ENCODE measurements at places on chromosomes 4 and X. TPM values are rescaled to one million over a fixed set of nuclear protein-coding genes. Genes with fewer than 3 reads are reported as not detected.

DNA sequence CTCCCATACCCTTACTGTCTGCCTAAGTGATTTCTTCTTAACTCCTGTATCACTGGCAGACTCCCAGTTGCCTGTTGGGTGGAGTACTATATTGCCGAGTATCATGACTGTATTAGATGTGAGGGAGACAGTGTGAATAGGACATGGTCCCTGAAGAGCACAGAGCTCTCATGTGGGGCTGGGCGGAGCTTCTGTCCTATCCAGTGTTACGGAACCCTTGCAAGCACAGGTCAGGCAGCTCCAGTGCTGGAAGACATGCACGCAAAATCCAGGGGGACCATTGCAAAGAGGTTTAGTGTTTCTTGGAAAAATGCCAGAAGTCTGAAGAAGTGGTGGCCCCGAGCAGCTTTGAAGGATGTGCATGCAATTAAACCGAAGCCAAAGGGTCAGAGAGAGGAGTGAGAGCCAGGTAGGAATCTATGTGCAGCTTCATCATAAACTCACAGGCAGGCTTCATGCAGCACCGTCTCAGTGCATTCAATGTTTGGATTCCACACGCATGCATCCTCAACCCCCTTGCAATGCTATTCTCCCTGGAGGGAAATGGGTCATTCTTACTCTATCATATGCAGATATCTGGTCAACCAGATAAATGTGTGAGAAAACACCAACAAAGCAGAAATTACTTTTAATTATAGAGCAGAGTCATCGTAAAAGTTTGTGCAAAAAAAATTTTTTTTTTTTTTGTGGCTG lies 49.7 kb upstream of the DHRSX start:
- no peak for DNase-seq

DNA sequence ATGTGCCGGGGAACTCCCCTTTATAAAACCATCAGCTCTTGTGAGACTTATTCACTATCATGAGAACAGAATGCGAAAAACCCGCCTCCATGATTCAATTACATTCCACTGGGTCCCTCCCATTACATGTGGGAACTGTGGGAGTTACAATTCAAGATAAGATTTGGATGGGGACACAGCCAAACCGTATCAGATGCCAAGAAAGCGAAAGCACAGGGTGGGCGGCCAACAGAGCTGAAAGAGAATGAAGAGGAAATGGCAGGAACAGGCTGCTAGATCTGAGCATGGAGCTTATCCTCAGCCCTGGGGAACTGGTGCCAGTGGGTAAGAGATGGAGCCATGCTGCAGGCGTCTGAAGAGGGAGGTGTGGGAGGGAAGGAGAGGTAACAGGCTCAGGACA lies 117.7 kb upstream of the PNPLA4 start:
- DNase-seq: no peak

GRCh38 chr4:146343199-146343598 lies 128.9 kb downstream of the REELD1 start:
- DNase-seq: no peak

GRCh38 chr4:38099020-38099600 lies 138.9 kb downstream of the PTTG2 start:
- no peak for DNase-seq

GRCh38 chrX:1281521-1281920 lies 12.9 kb downstream of the CSF2RA start:
- DNase-seq: no peak

DNA sequence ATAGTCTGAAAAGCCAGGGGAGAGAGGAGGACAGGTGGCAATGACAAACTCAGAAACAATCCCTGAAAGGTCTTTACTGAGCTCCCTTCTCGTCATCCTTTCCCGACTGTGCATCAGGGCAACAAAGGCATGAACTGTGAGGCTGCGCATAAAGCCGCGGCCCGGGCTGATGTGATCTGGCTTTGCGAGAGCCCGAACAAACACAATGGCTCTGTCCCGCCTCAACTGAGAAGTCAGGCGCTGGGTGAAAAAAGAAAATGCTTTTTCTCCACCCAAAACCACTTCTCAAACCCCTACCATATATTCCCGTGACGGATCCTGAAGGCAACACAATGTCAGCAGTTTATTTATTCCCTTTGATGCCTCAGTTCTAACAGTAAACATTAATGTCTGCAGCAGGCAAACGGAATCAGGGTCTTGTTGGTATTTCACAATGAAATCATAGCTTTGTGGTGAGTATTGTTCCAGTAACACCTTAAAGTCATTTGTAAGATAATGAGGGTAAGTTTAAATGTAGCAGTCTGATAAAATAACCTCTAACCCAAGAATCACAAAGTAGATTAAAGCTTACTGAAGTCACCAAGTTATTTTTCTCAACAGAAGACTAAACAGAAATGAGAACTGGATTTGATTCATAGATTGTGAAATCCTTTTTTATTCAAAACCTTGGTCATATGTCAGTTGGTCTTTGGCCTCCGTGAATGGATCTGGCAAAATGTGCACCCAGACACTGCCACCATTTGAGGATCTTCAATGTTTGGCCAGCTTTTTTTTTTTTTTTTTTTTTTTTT lies 67.4 kb downstream of the APBB2 start:
- DNase-seq: no peak

DNA sequence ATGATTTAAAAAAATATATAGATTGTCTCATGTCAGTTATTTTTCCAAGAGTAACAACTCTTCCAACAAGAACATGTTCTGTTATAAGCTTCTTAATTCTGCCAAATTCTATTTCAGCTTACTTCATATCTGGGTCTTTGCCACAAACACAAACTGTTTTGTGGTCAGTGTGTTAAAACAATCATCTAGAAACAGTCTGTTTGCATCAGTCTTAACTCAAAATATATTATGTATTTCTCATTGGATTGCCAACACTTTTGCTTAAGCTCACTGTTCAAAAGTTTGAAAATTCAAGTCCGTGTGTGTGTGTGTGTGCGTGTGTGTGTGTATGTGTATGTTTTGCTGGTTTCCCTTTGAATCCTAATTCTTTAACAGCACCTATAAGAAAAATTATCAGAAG lies 752.3 kb upstream of the NDST4 start:
- no peak for DNase-seq

GK2 gene
- total RNA-seq: not detected

GRCh38 chr4:13452927-13453579 lies 31.1 kb downstream of the RAB28 start:
- no peak for DNase-seq

- no peak for DNase-seq
Measured at GRCh38 chr4:2127609-2128332, 68.6 kb downstream of the NAT8L start.

DNA sequence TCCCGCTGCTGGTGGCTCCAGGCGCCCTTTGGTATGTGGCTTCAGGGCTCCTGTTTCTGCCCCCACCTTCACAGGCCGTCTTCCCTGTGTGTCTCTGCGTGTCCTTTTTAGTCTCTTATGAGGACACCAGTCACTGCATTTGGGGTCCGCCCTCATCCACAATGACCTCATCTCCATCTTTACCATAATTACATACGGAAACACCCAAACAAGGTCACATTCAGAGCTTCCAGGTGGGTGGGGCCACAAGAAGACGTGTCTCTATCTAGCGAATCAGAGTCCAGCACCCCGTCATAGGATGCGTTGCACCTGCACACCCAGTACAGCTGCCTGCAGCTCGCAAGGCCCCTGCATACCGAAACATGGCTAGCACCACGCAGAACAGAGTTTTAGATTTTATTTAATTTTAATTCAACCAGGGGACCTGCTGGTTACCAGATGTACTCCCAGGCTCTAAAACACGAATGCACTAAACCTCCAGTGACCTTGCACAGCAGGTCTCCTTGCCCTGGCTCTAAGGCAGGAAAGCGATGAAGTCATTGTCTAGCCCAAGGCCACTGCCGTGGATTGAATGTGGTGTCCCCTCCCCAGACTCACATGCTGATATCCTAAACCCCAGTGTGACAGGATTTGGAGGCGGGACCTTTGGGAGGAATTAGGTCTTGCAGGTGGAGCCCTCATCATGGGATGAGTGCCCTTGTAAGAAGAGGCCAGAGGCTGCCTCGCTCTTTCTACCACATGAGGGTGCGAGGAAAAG lies 30.3 kb downstream of the ABLIM2 start:
- DNase-seq: no peak

FHIP1A gene
- total RNA-seq: 1.3 TPM

CYBB gene
- total RNA-seq: not detected

- DNase-seq: no peak
Measured at GRCh38 chr4:103075894-103076746, 441 bp downstream of the SLC9B2 start.

GRCh38 chr4:17762726-17763125 lies 18.7 kb downstream of the FAM184B start:
- no peak for DNase-seq

XAGE2 gene
- total RNA-seq: not detected

SERPINA7 gene
- total RNA-seq: not detected

- DNase-seq: no peak
Measured at GRCh38 chr4:80903020-80903419, 127.5 kb upstream of the BMP3 start.

- no peak for DNase-seq
Measured at GRCh38 chr4:87005369-87005689, 70.5 kb downstream of the AFF1 start.
